BJ (cell line): ENCODE measurements at places on chromosomes 12 and 14.

GRCh38 chr14:64855721-64856528, 23.8 kb downstream of the SPTB start:
- DNase-seq: no peak

DNA sequence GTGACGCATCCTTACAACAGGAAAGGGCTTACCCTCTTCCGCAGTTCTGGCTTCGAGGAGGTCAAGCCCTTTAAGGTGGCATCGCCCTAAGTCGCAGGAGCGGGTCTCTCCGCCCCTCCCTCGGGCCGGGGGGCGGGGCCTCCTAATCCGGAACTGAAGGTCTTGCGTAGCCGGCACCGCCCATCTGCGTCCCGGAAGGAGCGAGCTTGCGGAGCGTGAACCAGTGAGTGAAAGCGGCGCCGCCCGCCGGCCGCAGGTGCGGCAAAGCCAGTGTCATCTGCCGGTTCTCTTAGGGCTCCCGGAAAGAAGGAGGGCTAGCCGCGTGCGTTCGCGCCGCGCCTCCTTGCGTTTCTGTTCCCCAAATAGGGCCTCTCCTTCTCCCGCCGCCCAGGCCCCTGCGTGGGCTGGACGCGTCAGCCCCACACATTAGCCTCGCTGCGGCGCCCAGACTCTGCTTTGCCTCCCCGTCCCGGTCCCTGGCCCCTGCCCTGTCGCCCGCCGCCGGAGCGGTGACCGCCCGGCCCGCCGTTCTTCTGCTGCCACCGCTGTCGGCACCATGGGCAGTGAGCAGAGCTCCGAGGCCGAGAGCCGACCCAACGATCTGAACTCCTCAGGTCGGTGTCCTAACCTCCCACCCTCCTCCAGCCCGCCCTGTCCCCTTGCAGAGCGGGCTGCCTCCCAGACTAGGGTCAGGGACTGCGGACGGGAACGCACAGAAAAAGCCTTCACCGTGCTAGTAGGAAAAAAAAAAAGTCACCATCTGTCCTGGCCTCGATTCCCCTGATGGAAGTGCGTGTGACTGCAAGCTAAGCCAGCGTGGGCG, at the start of gene BORCS5:
Gene BORCS5, plus strand, starts transcription at position 183 of the 823 bp plus-strand sequence. Its CDS starts 374 bp downstream, at position 557.
- DNase-seq: peak; percentile 63

GRCh38 chr12:39958377-39958776, 147.5 kb downstream of the SLC2A13 start:
- no peak for DNase-seq

GRCh38 chr14:58914279-58914855, 274.1 kb upstream of the DAAM1 start:
- no peak for DNase-seq

- DNase-seq: no peak
Measured at GRCh38 chr14:67733616-67734015, 31.9 kb downstream of the RDH12 start.

DNA sequence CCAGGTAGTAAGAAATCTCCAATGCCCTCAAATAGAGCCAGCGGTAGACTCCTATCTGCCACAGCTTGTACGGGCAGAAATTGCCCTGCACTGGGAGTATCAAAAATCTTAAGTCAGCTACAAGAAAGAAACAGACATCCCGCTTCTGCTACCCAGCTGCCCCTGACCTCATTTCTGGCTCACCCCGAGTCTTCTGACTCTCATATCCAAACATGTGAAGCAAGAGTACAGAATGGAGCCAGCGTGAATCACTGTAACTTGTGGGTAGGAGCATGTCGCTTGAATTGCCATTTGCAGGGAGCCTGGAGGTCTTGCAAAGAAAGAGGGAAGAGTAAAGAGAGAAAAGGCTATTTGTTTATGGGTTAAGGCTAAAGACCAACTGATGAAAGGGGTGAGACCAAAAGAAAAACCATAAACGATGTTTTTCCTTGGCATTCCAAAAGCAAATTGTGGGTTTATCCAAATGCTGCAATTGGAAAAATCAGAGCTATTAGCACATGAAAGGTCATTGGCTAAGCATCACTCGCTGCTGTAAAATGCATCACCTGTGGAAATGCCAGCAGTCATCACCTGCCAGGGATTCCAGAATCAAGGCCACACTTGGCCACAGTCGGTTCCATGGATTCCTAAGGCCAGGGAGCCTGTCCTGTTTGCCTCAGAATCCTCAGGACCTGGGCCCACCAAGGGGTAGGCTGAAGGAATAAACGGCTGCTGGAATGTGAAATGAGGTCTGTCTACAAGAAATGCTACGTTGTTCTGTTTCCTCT, 86.6 kb downstream of the FOXN3 start:
- peak; percentile 31 for DNase-seq

DNA sequence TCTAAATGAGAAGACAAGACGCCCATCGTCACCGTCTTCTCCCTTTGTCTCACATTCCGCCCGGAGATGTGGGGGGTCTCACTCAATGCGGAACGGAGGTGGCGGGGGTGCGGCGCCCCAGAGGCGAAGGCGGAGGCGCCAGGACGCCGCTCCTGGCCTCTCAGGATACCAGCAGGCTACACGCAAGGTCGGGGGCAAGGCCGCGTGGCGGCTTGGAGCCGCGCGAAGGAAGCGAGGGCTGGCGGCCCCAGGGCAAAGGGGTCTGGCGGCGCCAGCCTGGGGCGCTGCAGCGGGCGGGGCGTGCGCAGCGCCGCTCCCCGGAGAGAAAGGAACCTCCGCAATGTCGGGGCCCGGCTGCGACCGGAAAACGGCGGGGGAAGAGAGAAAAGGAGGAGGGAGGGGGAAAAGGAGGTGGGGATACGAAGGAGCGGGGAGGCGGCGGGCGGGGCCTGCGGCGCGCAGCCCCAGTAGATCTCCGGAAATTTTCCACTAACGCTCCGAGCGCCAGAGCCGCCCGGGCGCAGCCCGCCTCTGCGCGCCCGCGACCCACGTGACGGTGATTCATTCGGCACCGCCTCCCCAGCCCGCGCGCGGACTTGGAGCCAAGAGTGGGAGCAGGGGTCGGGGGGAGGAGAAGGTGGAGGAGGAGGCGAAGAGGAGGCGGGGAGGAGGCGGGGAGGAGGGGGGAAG, 10.5 kb upstream of the SLC38A2 start:
- DNase-seq: peak; percentile 73

GRCh38 chr12:52584156-52584682, 10.6 kb upstream of the KRT74 start:
- no peak for DNase-seq

- peak; percentile 37 for DNase-seq
Measured at GRCh38 chr12:15928346-15928745, 17.2 kb downstream of the DERA start.

- DNase-seq: no peak
Measured at GRCh38 chr12:5561846-5562245, 129.9 kb downstream of the NTF3 start.

- no peak for DNase-seq
Measured at GRCh38 chr12:62767946-62768345, 167.0 kb downstream of the PPM1H start.

GRCh38 chr12:8844665-8845064, 22.2 kb downstream of the A2ML1 start:
- no peak for DNase-seq

GRCh38 chr12:27553941-27554340, 29.9 kb downstream of the PPFIBP1 start:
- no peak for DNase-seq

GRCh38 chr14:54920052-54920451, 17.4 kb upstream of the GCH1 start:
- no peak for DNase-seq

GRCh38 chr14:91358654-91359220, 58.9 kb downstream of the CCDC88C start:
- DNase-seq: no peak

DNA sequence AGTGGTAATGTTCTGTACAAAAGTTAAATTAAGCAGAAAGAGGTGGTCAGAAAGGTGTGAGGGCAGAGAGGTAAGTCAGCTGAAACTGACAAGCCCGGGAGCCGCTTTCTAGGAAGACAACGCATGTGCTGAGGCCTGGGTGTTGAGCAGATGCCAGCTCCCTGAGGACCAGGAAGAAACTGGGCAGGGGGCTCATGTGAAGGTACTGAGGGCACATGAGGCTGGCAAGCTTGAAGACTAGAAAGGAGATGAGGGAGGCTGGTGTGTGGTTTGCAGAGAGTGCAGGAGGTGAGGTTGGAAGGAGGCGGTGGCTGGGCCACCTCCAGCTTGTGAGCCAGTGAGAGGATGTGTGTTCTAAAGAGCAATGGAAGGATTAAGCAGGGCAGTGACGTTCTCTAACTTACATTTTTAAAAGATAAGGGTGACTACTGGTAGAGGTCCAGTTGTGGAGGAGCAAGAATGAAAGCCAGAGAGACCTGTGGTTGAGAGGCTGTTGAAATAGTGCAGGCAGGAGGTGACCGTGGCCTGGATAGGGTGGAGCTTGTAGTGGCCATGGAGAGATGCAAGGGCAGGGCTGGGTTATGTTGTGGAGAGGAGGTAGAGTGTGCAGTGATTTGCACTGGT, 29.1 kb downstream of the ZNF664 start:
- DNase-seq: no peak

- no peak for DNase-seq
Measured at GRCh38 chr12:15005064-15005463, 32.2 kb downstream of the PDE6H start.

DNA sequence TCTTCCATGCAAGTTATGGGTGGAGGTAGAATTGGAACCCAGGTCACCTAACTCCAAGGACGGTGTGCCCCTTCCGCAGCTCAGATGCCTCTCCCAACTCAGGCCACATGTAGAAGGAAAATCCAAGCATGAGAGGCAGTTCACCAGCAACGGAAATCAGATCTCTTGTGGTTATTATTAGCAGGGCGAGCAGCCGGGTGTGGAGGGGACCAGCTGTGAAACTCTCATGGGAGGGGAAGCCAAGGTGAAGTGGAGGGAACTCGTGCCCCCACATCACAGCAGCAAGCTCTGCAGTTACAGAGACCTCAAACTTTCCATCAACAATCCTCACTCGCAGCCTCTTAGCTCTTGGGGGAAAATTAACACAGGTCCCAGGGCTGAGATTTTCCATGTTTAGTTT, 79.7 kb downstream of the KSR2 start:
- DNase-seq: no peak

- no peak for DNase-seq
Measured at GRCh38 chr12:68776976-68777610, 30.9 kb upstream of the MDM2 start.

DNA sequence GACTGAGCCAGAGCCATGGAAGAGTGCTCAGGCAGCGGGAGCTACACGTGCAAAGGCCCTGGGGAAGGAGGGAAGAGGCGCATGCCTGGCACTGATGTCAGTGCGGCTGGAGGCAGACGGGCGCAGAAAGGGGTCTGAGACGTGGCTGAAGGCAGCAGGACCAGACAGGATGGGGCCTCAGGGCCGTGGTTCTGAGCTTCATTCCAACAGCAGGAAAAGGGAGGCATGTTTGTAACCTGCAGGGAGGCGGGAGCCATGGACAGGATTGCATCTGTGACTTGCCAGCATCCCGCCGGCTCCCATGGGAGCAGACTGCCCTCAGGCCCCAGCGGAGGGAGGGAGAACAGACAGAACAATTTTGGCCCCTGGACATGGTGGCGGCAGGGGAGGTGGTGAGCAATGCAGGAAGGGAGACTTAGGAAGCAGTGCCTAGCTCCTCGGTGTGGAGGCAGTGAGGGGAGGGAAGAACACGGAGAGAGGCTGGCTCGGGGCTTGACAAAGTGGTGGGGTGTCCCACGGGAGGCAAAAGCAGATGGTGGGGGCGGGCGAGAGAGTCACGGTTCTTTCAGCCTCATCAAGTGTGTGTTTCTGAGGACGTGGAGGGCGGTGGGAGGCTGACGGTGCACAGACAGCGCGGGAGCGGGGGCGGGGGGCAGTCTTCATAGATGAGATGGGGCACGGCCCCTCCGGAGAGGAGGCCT, 33.3 kb upstream of the INF2 start:
- DNase-seq: no peak

DNA sequence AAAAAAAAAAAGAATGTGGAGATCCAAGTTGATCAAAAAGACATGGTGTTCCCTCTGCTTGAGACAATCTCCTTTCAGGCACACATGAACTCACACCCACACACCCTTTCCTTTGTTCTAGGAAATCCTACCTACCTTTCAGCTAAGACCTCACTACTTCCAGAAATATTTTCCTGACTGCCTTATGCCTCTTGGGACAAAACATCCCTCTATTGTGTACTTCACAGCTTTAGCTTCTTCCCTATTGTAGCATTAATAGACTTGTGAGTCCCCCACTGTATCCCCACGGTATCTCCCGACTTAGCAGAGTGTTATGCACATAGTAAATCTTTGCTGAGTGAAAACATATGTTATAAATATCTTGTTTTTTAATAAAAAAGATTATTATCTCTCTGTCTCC, 44.9 kb upstream of the AEBP2 start:
- no peak for DNase-seq

DNA sequence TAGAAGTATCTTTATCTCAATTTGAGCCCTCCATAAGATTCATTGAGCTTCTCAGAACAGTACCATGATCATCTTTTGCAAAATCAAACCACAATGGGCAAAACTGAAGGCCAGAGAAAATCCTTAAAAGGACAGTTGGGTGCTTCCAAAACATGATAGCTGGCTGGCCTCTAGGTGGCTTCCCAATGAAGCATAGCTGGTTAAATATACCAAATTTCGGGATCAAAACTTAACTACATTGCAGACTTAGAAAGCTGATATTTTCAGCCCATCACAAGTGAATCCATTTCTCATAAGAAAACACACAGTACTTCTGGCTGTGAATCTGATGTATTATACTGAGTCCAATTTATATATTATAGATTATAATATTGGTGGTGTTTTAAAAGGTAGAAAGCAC, 15.3 kb upstream of the PIK3C2G start:
- DNase-seq: no peak

DNA sequence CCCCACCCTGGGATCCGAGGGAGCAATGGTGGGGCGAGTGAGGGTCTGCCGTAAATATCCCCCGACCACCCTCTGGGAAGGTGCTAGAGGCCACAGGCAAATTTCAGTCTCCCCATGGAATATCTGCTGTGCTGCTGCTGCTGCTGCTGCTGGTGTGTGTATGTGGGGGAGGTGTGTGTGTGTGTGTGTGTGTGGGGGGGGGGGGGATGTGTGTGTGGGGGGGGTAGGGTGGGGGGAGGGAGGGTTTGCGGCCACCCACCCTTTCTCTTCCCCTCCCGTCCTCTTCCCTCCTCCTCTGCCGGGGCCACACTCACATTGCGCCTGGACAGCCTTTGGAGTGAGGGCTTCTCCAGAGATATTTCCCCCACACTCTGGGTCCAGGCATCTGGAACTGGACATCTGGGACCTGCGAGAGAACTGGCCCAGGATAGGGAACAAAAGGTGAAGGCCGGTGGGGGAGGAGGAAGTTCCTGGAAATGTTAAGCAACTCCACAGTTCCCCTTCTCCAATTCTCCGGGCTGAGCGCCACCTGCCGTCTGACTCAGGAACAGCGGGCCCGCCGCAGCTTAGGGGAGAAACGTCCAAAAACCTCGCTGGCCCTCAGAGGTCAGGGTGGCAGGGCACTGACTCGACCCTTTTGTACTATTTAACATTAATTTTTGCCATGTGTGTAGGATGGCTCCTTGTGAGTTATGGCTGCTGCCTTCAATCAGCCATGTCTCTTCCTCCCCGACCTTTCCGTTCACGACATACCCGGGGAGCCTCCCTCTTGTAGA, at the start of gene C1RL:
Gene C1RL, minus strand, starts transcription at position 419 of the 776 bp plus-strand sequence. Its CDS starts 34 bp downstream, at position 385.
- no peak for DNase-seq

- no peak for DNase-seq
Measured at GRCh38 chr12:51419425-51420193, 5.0 kb upstream of the SLC4A8 start.

GRCh38 chr12:1174659-1175058, 183.6 kb downstream of the ERC1 start:
- no peak for DNase-seq

- DNase-seq: no peak
Measured at GRCh38 chr14:99708449-99708848, 24.4 kb downstream of the CYP46A1 start.
